ENCODE measurements at places on chromosomes 16 and 17.

DNA sequence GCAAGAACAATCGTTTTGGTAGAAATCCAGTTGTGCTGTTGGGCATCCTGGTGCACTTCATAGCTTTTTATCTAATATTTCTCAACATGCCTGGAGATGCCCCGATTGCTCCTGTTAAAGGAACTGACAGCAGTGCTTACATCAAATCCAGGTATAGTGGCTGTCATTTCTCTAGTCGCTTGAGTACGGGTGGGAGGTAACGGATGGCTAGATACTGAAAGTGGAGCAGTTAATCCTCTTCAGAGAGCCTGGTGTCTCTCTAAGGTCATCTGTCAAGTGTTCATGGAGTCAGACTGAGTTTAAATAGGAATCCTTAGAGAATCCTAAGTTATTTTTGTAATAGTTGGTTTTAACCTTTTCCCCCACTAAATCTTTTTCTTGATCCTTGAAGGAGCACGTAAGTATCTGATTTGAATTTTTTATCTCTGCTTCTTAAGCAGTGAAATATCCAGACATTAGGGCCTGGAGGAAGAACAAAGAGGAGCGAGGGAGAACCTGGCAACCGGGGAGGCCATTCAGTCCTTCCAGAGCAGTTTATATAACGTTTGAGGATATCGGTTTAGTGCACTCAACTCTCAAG, 37.2 kb downstream of the MFSD11 start:
- DNase-seq, result no peak

DNA sequence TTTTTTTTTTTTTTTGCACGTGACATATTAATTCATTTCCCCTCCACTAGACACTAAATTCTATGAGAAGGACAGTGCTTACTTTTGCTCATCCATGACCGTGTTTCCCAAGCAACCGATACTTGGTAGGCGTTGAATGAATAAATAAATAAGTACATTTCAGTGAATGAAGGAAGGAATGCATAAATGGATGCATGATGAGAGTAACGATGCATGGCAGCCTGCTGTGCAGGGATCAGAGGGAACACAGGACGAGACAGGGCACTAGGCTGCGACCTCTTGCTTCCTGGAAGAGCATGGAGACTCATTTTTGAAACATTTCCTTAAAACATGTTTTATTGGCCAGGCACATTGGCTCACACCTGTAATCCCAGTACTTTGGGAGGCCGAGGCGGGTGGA, 84.2 kb downstream of the UTP18 start:
- DNase-seq, result no peak

DNA sequence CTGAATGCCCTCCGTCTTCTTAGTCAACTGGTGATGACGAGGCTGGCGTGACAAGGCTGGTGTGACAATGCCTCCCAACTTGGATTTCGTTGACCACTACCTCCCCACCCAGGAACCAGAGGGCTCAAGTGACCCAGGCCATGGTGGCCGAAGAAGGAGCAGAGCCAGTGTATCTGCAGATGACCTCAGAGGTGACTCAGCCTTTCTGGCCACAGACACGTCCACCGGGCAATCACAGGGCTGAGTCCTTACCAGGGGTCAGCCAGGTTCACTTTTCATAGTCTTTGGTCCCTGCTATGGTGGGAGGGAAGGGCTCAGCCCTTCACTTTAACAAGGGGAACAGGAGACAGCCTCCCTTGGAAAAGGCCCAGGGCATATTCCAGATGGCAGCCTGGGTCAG, 116.3 kb downstream of the MAF start:
- no peak for DNase-seq

- DNase-seq, result no peak
Observed at GRCh38 chr17:14070344-14070984, 1.2 kb downstream of the COX10 start.
